ENCODE measurements at places on chromosomes 5 and 9. TPM values are rescaled to one million over a fixed set of nuclear protein-coding genes. Genes with fewer than 3 reads are reported as not detected.
A peak's percentile ranks its signal among the peaks of the same experiment; 100 is the strongest.

FOXI1 gene
- total RNA-seq: 0.07 TPM

- no peak for DNase-seq
These were observed 33.9 kb downstream of the PTBP3 start for GRCh38 chr9:112299514-112299913.

DNA sequence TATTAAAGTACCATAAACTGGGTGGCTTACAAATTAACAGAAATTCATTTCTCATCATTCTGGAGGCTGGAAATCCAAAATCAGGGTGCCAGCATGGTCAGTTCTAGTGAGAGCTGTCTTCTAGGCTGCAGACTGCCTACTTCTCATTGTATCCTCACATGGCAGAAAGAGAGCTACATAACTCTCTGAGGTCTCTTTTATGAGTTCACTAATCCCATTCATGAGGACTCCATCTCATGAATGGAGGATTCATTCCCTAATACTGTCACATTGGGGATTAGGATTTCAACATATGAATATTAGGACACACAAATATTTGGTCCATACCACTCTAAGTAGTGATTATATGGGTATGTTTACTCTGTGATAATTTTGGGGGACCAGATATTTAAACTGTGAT is 84.0 kb downstream of the ERP44 start:
- no peak for DNase-seq

DNA sequence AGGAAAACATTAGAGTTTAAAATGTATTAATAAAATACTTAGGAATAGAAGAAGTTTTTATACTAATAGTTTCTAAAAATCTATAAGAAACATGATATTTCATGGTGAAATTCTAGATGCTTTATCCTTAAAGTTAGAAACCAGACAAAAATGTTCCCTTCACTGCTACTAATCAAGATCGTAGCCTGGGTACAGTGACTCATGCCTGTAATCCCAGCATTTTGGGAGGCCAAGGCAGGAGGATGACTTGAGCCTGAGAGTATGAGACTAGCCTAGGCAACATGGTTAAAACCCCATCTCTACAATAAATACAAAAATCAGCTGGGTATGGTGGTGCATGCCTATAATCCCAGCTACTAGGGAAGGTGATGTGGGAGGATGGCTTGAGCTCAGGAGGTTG is 30.4 kb upstream of the KLF9 start:
- no peak for DNase-seq

DNA sequence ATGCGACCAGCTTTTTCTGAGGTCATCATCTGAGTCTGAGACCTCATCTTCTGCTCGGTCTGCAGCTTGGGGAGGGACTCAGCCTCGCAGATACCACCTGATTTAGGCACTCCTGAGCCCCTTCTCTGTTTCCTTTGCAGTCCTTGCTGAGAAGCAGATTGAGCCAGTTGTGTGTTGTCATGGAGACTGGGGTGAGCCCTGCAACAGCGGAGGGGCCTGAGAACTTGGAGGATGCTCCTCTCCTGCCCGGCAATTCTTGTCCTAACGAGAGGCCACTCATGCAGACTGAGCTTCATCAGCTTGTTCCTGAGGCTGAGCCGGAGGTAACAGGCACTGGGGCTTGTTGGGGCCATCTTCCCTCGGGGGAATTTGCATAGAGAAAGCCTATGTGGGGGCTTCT is 19.2 kb downstream of the TEX53 start:
- no peak for DNase-seq

MYMK gene
- not detected for total RNA-seq

- DNase-seq: no peak
These were observed 2.6 kb upstream of the SMC5 start for GRCh38 chr9:70256123-70256551.

- DNase-seq: peak; percentile 44
These were observed 70.9 kb downstream of the TRIO start for GRCh38 chr5:14213813-14214585.
